AG04450 (cell line): ENCODE measurements at places on chromosomes 2 and 18.

- no peak for DNase-seq
Measured at GRCh38 chr18:2178036-2178435, 393.3 kb downstream of the METTL4 start.

GRCh38 chr2:71699428-71699827 is 246.1 kb downstream of the DYSF start:
- DNase-seq: no peak

DNA sequence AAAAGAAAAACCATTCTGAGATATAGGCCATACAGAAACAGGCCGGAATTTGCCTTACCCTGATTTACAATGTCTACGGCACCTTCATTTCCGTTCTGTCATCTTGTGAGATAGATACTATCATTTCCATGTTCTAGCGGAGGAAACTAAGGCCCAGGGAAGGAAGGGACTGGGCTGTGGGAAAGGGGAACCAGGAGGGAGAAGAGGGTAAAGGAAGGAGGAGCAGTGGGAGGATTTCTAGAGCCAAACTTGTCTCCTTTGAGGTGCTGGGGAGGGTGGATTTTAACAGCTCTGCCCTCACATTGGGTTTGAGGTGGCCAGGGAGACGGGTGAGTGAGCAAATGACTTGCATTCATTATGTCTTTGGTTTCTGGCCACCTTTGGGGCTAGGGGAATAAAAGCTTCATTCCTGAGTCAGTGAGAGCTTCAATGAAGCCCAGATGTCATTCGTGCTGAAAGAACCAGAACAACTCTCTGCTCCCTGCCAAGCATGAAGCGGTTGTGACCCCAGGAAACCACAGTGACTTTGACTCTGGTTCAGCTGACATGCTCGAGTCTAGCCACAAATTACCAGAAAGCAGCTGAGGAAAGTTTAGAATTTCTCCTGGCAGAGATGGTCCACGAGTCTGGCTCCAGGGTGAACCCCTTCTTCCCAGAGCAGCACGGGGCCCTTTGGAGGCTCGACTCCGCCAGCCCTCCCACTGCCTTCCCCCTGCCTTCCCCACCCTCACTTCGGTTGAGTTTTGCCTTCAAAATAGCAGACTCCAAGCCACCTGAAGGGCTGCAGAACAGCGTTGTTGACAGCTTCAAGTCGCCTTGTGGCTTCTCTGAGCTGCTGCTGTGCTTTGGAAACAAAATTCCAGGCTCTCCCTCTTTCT is 3.8 kb downstream of the ACTG2 start:
- no peak for DNase-seq

DNA sequence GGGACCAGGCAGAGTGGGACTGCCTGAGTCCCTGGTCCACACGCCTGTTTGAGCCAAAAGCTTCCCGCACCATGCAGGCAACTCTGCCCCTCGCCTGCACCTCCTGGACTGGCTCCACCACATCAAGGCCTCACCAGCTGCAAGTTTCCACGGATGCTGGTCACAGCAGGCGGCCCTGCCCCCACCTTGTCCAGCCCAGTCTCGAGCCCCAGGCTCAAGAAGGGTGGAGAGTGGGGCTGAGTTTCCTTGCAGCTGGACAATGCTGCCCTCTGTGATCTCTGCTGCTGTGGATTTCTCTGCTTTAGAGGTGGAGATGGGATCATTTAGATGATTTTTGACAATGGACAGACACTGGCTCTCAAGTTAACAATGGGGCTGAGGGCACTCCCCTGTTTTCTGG is 74.9 kb downstream of the MTCL1 start:
- no peak for DNase-seq

DNA sequence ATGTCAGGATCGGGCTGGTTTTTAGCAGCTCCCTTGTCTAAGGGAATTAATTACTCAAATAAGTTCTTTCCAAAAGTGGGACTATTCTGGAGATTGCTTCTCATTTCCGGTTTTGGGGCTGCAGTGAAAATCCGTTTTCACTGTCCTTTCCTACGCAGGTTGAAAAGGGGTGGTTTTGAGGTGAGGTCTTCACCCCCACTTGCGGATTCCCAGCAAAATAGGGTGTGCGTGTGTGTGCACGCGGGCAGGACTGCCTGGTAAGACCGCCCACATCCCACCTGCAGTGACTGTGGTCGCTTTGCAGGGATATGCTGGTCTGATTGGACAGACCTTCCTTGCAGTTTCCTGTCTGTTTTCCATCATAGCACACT is 472 bp upstream of the PLEKHM3 start:
- DNase-seq: no peak

GRCh38 chr2:214536625-214537024 is 125.8 kb downstream of the VWC2L start:
- no peak for DNase-seq

GRCh38 chr2:63121055-63121834 is 70.6 kb downstream of the OTX1 start:
- no peak for DNase-seq

GRCh38 chr2:136295168-136295567 is 177.2 kb upstream of the CXCR4 start:
- no peak for DNase-seq

DNA sequence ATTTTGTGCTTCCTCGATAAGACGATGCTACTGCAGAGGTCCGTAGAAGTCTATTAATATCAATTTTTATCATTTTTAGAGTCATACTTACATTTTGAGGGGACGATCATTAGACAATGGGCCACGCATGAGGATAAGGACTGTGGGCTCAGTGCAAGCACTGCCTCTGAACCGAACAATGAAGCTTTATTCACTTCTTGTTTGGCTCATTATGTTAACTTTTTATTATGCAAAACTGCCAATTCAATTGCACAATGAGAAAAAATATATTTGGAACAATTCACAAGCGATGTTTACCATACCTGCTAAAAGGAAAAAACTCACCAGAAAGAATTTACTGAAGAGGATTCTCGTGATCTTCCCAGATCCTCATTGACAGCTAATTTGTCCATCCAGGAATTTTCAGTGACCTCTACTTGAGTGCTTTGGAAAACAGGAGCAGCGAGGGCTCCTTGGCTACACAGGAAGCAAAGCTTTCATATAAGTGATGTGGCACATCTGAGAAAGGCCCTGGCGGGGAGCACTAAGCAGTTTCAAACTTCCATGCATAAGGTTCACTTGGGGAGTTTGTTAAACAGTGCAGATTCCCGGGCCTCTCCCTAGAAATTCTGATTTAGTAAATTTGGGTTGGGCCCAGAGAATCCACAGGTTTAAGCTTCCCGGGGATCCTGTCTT is 13.3 kb upstream of the CAPN13 start:
- DNase-seq: no peak

- DNase-seq: no peak
Measured at GRCh38 chr2:210226223-210226622, 976 bp upstream of the ACADL start.

GRCh38 chr2:179932786-179933185 is 71.4 kb upstream of the ZNF385B start:
- DNase-seq: no peak

DNA sequence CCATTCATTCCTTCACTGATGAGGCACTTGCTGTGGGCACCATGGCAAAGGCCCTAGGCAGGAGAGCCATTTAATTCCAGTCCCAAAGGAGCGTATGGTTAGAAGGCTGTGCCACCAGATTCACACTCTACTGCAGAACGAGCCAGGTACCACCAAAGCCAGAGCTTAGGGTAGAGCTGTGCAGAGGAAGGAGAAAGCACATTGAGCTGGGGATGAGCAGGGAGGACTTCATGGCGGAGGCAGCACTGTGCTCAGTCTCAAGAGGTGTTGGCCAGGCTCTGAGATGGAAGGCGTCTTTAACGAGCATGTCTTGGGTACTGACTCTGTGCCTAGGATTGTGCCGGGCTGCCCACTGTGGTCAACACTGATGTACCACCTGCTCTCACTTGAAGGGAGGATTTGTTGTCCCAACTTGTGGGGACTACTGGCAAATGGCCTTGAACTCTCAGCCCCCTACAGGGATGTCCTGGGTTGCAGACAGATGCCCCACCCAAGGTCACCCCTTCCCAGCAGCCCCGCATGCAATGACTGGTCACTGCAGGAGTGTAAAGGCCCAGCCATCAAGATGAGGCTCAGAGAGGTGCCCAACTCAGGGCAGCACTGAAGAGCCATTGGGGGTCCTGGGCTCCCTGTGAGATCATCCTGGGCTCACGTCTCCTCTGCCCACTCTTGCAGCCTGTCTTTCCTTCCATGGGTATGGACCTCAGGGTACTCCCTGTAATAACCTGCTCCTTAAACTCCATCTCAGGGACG is 251.4 kb downstream of the GLI2 start:
- no peak for DNase-seq

GRCh38 chr18:50563376-50563775 is 3.5 kb downstream of the MAPK4 start:
- no peak for DNase-seq

GRCh38 chr18:45157576-45157975 is 457.7 kb upstream of the SLC14A2 start:
- no peak for DNase-seq

GRCh38 chr2:110688594-110689091 is 10.8 kb upstream of the BUB1 start:
- no peak for DNase-seq

DNA sequence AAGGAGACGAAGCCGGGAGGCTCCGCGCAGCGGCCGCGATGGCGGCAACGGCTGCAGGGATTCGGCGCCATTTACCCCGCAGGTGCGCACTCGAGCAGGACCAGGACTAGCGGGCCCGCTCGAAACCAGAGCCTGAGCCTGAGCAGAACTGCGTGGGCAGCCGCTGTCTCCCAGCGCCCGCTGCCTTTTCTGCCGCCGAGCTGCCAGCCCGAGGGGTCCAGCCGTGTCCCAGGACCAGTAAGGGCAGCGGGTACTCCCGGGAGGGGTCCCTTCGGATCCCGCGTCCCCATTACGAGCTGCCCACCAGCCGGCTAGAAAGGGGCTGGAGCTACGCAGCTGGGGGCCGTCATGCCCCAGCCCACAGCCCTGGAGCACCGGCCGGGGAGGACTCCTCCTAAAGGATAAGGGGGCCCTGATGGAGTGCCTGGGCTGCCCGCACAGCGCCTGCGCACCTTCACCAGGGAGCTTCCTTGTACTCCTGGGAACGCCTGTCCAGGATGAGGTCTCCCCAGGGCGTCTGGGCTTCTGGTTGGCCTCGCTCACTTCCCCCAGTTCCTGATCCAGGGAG is 9.9 kb downstream of the ALPP start:
- no peak for DNase-seq

DNA sequence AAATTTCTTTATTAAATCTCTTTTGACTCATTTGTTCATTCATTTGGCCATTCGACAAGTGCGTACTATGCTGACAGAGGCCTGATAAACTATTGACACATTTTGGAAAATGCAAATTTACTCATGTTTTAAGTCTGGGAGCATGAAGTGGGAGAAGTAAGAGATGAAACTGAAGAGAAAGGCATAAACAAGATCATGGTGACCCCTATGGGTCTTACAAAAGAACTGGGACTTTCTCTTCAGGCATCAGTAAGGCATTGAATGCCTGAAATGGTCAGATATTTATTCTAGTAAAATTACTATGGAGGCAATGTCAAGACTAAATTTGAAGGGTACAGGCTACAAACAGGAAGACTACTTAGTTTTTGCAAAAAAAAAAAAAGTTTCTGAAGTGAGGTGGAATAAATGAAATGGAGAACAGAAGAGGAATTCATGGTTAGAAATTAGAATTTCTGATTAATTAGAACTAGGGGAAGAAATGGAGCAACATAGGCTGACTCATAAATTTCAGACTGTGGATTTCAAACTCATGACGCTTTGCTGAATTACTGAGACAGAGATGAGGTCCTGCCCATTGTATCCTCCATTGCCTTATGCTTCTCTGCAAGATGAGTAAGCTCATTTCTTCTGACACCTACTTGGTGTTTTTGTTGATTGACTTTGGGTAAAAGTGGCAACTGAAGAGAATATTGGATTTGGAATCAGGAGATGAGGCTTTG is 32.7 kb downstream of the VSNL1 start:
- no peak for DNase-seq

- DNase-seq: no peak
Measured at GRCh38 chr2:26769089-26769761, 5.1 kb downstream of the SLC35F6 start.

GRCh38 chr2:196514641-196515040 is 124.9 kb upstream of the CCDC150 start:
- no peak for DNase-seq

GRCh38 chr2:26281226-26281625 is 36.5 kb downstream of the HADHB start:
- no peak for DNase-seq

DNA sequence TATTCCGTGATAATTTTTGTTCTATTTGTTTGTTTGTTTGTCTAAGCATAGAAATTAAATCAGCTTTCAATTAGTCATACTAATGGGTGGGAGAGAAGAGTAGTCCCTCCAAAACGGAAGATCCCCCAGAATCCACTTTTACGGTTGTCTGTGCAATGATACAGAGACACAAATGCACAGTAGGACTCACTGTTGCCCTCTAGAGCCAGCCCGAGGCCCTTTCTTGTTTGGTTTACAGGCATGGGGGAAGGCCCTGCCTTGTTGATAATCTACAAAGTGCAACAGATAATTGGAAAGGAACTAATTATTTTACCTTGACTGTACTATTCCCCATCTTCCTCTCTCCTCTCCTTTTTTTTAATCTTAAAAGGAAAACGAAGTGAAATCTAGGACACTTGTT is 121.1 kb downstream of the ACOXL start:
- DNase-seq: no peak

- peak; percentile 42 for DNase-seq
Measured at GRCh38 chr18:76620321-76621170, 125.5 kb upstream of the ZNF516 start.

- no peak for DNase-seq
Measured at GRCh38 chr2:76280686-76281085, 570.0 kb upstream of the GCFC2 start.

GRCh38 chr2:204161886-204162285 is 225.3 kb downstream of the ICOS start:
- DNase-seq: no peak

- peak; percentile 84 for DNase-seq
Measured at GRCh38 chr2:173027181-173028128, 48.2 kb upstream of the MAP3K20 start.

GRCh38 chr2:184597571-184597991 is 748 bp upstream of the ZNF804A start:
- no peak for DNase-seq

DNA sequence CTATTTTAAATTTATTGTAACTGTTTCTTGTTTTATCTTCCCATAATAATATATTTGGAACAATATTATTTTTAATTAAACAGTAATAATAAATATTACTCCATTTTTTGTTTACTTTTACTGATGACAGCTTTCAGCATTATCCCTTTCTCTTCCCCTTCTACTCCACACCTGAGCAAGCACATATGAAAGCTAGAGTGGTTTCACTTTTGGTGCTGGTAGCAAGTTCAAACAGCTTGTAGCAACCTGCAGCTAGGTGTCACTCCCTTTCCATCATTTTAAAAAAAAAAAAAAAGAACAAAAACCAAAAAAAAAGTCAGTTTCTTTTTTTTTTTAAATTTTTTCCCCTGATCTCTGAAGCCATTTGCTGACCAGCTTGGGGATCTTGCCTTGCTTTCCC is 801.8 kb downstream of the CCDC85A start:
- no peak for DNase-seq

GRCh38 chr2:241061275-241061674 is 40.8 kb downstream of the MTERF4 start:
- no peak for DNase-seq

- DNase-seq: no peak
Measured at GRCh38 chr2:176392249-176392648, 123.0 kb downstream of the MTX2 start.

GRCh38 chr2:161190050-161190449 is 29.8 kb downstream of the TANK start:
- DNase-seq: no peak
